ENCODE measurements at places on chromosomes 16 and 17.

- H3K4me1 ChIP-seq, result peaks cover 28% of the 10 kb centered on the region
- H3K27ac ChIP-seq, result no peak overlapping the region
- no peaks in the 10 kb centered on the region for H3K27me3 ChIP-seq
- DNase-seq, result no peak
- H3K4me3 ChIP-seq, result no peak overlapping the region
Observed at GRCh38 chr17:20203761-20204263, 194.7 kb downstream of the SPECC1 start.

DNA sequence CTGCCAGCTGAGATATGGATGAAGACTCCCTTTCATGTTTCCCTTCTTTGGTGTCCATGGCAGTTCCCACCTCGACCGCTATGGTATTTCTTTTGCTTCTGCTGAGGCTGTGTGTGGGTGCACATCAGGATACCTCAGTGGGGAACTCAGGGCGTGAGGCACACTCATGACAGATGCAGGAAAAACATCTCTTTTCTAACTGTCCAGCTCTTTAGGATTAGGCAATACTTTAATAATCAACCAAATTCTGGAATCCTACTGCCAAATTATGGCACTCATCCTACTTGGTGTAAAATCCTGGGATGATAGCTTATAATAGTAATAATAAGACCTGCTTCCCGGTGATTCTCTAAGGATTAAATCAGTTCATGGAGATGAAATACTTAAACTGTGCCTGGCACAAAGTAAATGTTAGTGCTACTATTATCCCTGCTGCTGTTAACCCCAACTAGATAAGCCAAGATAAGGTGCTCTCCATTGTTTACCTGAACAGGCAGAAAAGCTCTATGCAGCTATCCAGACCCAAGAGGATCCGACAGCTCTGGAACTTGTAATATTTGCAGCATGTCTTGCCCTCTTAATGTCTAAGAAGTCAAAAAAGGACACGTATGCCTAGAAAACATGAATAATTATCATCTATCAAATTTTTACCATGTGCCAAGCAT is 543.3 kb downstream of the WWOX start:
- no peak for DNase-seq
- H3K4me1 ChIP-seq, result peaks cover 10% of the 10 kb centered on the region
- no peak overlapping the region for H3K4me3 ChIP-seq
- no peaks in the 10 kb centered on the region for H3K27me3 ChIP-seq
- H3K36me3 ChIP-seq, result no peaks in the 10 kb centered on the region
- no peak overlapping the region for H3K27ac ChIP-seq

DNA sequence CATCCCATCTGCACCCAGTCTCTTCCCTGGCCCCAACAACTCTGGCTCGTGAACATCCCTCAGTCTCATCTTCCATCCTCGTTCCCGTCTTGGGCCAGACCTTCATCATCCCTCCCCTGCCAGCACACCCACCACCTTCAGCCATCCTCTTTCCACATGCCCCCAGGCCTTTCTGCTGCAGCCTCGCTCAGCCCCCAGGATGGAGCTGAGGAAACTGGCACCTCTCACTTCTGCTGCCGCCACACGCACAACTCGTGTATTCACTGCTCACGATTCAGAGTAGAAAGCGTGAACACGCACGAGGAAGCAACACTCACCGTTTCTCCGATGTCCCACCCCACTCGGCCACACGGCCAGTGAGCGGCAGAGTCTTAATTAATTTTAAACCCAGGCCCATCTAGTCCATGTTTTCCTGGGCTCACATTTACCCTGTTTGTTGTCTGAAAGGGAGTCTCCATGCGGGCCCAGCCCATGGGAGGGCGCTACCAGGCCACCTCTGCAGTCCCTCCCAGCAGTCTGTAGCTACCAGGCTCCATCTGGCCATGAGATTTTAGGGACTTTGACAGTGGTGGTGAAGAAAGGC is 12.5 kb downstream of the C16orf90 start:
- no peaks in the 10 kb centered on the region for H3K4me1 ChIP-seq
- H3K4me3 ChIP-seq, result no peak overlapping the region
- no peak for DNase-seq
- H3K36me3 ChIP-seq, result peaks cover 96% of the 10 kb centered on the region

DNA sequence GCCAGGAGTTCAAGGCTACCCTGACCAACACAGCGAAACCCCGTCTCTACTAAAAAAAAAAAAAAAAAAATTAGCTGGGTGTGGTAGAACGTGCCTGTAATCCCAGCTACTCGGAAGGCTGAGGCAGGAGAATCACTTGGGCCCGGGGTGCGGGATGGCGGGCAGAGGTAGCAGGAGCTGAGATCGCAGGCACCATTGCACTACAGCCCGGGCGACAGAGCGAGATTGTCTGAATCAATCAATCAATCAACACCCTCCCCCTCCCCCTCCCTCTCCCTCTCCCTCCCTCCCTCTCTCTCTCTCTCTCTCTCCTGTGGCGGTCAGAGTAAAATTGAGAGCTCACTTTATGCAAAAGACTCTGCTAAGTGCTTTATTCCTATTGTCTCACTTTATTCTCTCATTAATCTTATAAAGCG is 1.2 kb downstream of the HSDL1 start:
- H3K27ac ChIP-seq, result no peak overlapping the region
- no peaks in the 10 kb centered on the region for H3K27me3 ChIP-seq
- H3K36me3 ChIP-seq, result no peaks in the 10 kb centered on the region
- peaks cover 23% of the 10 kb centered on the region for H3K4me1 ChIP-seq
- H3K4me3 ChIP-seq, result peak overlapping the region; percentile 97

- H3K4me1 ChIP-seq, result no peaks in the 10 kb centered on the region
- no peak overlapping the region for H3K27ac ChIP-seq
- H3K4me3 ChIP-seq, result no peak overlapping the region
- H3K27me3 ChIP-seq, result no peaks in the 10 kb centered on the region
- no peak for DNase-seq
Observed at GRCh38 chr17:32701871-32702270, 175.1 kb downstream of the MYO1D start.
